ENCODE measurements at places on chromosomes 3 and 15.

- DNase-seq = no peak
Measured at GRCh38 chr3:172224560-172225214, 185.3 kb downstream of the FNDC3B start.

DNA sequence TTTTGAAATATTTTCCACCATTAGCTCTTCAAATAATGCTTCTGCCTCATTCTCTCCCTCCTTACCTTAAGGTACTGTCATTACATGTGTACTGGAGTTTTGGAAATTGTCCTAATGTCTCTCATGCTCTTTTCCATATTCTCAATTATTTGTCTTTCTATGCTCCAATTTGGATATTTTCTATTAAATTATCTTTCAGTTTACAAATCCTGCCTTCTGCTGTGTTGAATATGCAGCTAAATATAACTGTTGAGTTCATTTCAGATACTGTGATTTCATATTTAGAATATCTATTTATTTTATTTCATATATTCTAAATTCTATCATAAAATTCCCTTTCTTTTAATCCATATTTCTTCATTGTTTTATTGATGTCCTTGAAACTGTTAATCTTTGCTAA is 388.0 kb upstream of the CDIN1 start:
- no peak for DNase-seq

- DNase-seq = no peak
Measured at GRCh38 chr3:10017636-10018292, 8.5 kb upstream of the FANCD2 start.

DNA sequence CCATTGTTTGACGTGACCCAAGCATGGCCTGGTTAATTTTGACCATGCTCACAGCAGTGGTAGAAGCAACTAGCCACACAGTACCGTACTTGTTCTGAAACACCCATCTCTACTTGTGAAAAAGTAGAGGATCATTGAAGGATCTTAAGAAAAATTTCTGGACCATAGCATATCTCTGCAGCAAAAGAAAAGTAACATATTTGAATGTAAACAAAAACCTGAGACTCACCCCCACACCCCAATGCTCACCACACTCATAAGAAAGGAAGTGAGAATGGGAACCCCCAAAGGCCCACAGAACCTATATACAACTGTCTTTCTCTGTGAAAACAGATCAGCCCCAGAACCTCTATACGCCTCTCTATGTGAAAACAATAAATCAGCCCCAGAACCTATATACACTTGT is 33.8 kb upstream of the TFRC start:
- DNase-seq = no peak

GRCh38 chr3:88038566-88038965 is 20.2 kb downstream of the CGGBP1 start:
- no peak for DNase-seq

GRCh38 chr15:59280855-59281254 is 74.2 kb downstream of the LDHAL6B start:
- no peak for DNase-seq

DNA sequence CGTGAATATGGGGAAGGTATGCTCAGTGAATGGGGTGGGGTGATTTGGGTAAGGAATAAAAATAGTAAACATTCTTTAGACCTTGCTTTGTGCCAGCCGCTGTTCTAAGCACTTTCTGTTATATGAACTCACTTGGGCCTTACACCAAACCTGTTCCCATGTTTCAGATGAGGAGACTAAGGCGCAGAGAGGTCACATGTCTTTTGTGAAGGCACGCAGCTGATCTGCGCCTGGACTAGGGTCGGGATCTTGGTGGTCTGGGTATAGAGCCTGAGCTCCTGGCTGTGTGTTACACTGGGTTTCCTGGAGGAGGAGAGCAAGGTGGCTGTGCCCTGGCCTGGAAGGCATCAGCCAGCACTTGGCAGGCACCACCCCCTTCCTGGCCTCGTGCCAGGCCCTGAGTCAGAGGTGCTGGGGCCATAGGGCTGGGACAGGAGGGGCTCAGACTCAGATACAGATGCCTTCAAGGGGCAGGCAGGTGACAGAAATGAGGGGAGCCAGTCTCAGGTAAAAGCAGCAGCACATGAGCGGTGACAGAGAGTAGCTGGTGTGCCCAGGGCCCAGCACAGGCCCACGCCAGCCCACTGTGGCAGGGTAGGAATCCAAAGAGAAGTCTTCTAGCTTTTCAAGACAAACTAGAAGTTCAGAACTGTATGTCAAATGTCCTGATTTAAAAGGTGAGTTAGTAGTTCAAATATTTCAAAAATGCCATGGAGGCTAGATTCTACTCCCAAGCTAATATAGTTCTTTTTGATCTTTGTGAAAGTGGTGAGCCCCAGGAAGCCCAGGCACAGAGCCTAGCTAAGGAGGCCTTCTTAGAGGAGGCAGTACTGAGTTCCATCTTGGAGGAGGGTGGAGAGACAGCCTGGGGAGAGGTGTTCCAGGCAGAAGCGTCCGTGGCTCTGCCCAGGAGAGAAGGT is 83.1 kb downstream of the DNAJB8 start:
- no peak for DNase-seq

GRCh38 chr3:122609798-122610559 is 32.5 kb downstream of the PARP15 start:
- DNase-seq = no peak

DNA sequence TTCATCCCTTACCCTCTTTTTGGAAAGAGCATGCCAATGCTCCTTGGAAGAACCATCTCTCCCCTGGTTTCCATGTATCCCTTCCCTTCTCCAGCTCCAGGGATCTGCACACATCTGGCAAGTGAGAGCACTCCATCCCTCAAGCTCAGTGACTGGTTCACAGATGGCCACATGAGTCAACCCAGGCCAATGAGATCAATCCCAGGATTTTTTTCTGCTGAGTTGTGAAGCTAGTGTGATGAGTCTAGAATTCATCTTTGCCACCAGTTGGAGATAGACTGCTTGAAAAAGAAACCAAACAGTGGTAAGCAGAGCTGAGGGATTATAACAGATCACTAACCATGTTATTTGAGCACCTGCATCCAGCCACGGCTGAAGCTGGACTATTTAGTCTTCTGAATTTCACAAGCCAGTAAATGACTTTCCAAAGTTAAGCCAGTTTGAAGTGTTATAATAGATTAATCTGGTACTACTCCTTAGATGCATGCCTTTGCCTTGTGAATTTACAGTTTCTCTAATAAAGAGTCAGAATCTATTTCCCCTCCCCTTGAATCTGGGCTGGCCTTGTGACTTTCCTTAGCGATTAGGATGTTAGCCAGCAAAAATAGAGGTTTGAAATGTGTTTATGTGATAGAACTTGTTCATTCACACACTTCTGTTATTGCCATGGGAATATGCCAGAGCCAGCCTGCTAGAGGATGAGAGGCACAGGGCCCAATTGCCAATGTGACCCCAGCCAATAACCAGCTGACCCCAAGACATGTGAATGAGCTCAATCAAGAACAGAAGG is 159.8 kb downstream of the WNT5A start:
- no peak for DNase-seq

Measured in endodermal cell (in vitro differentiated cells).